Esophagus muscularis mucosa (tissue), 4 donors: ENCODE measurements at places on chromosomes 11 and 22. TPM values are rescaled to one million over a fixed set of nuclear protein-coding genes. Genes with fewer than 3 reads are reported as not detected.

MS4A6A gene
- total RNA-seq: 53.4 TPM

ZW10 gene
- total RNA-seq: 10.9 TPM

OR4D10 gene
- not detected for total RNA-seq

GP1BB gene
- total RNA-seq: 8.7 TPM

C22orf42 gene
- not detected for total RNA-seq

C11orf16 gene
- not detected for total RNA-seq

TOM1 gene
- 44.6 TPM for total RNA-seq

GRCh38 chr11:83191986-83192385 lies 1.5 kb upstream of the ANKRD42 start:
- peak overlapping the region; percentile 91 for H3K27ac ChIP-seq
- DNase-seq: no peak
- no peak overlapping the region for H3K4me3 ChIP-seq
- H3K4me1 ChIP-seq: peaks cover 29% of the 10 kb centered on the region
- H3K36me3 ChIP-seq: peaks cover 21% of the 10 kb centered on the region
- H3K27me3 ChIP-seq: no peaks in the 10 kb centered on the region

DNA sequence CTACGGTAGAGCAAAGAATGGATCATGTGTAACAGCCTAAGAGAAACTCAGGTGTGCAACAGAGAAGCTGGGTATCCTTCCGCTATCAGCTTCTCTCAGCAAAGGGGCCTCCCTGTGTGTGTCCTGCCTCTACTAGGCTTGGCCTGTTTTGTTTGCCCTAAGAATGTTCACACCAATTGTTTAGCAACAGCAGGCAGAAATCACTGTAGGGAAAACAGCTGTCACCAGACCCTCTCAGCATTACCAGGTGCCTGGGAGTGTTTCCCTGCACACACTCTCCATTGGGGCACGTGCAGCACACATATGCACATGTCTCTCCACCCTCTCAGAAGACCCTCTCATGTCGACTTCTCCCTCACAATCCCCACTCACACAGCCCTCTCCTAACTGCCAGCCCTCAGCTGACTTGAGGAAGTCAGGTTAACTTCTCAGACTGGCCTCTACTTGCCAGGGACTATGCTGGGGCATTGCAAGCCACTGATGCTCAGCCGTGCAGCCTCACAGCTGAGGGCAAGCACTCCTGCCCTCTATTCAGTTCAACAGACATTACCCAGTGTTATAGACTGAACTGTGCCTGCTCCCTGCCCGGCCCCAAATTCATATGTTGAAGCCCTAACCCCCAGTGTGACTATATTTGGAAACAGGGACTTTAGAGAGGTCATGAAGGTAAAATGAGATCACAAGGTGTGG lies 97.6 kb downstream of the TRIM29 start:
- no peaks in the 10 kb centered on the region for H3K4me1 ChIP-seq
- no peaks in the 10 kb centered on the region for H3K27me3 ChIP-seq
- no peak overlapping the region for H3K4me3 ChIP-seq
- H3K36me3 ChIP-seq: no peaks in the 10 kb centered on the region

DNA sequence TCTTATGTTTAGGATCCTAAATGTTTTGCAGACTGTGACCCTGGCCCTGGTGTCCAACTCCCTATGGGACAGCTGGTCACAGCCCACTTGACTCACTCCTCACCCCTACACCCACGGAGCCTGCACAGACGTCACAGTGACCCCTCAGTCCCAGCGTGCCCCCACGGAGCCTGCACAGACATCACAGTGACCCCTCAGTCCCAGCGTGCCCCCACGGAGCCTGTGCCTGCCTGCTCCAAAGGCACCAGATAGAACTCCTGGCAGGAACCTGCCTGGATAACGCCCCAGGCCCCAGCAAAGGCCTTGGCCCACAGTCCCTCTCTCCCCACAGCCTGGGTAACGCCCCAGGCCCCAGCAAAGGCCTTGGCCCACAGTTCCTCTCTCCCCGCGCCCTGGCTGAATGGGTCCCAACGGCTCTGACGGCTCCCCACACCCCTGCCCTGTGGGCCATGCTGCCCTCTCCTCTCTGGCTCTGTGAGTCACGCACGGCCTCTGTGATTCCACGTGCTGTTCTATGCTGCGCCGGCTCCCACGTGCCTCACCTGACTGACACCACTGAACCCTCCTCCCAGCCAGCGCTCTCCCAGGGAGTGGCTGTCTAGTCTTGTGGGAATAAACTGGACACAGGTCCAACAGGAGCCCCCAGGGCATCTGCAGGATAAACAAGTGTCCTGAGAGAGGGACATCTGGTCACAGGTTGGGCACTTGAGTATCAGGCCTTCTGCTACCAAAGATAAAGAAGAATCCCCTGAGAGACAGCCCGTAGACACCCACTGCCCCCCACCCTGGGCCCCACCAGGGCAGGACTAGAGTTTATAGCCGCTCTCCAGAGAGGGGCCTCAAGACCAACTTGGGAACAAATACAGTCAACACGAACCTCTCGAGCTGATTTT lies 250.3 kb downstream of the BRD1 start:
- H3K36me3 ChIP-seq: no peaks in the 10 kb centered on the region
- no peak overlapping the region for H3K27ac ChIP-seq
- no peak for DNase-seq
- no peaks in the 10 kb centered on the region for H3K27me3 ChIP-seq

GRCh38 chr11:71338801-71339395 lies 86.5 kb upstream of the SHANK2 start:
- no peak overlapping the region for H3K4me3 ChIP-seq
- no peaks in the 10 kb centered on the region for H3K27me3 ChIP-seq
- H3K36me3 ChIP-seq: no peaks in the 10 kb centered on the region
- DNase-seq: no peak
- no peak overlapping the region for H3K27ac ChIP-seq

GRCh38 chr11:71991494-71991893 lies 7.2 kb upstream of the IL18BP start:
- peaks cover 27% of the 10 kb centered on the region for H3K4me1 ChIP-seq
- no peak overlapping the region for H3K27ac ChIP-seq
- no peak overlapping the region for H3K4me3 ChIP-seq
- peak; percentile 75 for DNase-seq
- no peaks in the 10 kb centered on the region for H3K27me3 ChIP-seq

GRCh38 chr22:33919391-33920196 lies 682 bp downstream of the LARGE1 start:
- H3K36me3 ChIP-seq: no peaks in the 10 kb centered on the region
- H3K27ac ChIP-seq: peak overlapping the region; percentile 88
- peak overlapping the region; percentile 70 for H3K4me3 ChIP-seq
- no peaks in the 10 kb centered on the region for H3K27me3 ChIP-seq
- DNase-seq: peak; percentile 92
- H3K4me1 ChIP-seq: peaks cover 32% of the 10 kb centered on the region

DNA sequence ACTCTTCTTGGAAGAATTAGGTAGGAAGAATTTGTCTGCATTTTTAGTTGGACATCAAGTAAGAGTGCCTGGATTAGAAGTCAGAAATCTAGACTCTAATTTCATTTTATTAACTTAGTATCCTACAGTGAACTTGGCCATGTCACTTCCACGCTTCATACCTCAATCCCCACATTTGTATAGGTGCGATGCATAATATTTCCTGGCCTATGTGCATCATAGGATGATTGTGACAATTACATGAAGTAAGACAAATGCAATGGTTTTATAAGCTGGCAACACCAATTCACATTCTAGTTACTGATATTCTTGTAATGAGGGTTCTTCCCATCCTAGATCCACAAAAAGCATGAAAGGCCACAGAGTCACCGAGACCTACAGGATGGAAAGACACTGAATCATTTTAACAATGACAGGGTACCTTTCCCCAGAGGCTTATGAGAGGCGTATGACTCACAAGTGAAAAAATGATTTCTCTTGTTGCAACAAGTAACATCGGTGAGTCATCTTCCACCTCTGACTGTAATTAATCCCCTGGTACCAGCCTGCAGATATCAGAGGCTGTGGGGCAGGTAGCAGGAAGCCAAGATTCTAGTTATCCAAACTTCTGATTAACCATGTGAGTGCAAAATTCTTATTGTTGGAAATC lies 56.0 kb upstream of the OR5AK2 start:
- H3K27me3 ChIP-seq: no peaks in the 10 kb centered on the region
- H3K27ac ChIP-seq: no peak overlapping the region
- H3K4me1 ChIP-seq: no peaks in the 10 kb centered on the region
- no peak overlapping the region for H3K4me3 ChIP-seq
- no peaks in the 10 kb centered on the region for H3K36me3 ChIP-seq
- no peak for DNase-seq

DNA sequence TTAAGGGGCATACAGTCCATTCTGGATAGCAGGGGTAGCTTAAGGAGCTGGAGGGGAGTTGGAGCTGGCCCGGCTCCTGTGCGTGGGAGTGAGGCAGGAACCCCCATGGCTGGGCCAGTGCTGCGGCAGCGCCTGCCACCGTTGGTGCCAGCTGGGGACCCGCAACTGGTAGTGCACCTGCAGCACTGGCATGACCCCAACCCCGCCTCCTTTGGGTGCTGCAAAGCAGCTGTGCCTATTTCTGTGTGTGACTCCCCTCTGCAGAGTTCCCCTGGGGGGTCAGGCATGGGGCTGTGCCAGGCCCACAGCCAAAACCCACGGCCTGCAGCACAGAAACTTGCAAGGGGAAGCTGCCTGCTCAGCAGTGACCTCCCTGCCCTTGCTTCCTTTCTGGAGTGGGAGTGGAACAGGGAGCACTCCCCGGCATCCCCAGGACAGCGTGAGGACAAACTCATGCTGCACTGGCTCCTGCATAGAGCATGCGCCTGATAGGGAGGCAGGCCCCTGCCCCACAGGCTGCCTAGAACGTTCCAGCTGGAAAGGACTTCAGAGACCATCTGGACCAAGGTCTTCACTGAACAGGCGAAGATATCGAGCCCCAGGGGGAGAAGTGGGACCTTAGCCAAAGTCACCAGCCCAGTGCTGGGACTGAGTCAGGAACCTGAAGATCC lies 26.2 kb upstream of the RAB1B start:
- H3K27ac ChIP-seq: no peak overlapping the region
- no peak for DNase-seq
- H3K4me1 ChIP-seq: no peaks in the 10 kb centered on the region
- no peaks in the 10 kb centered on the region for H3K27me3 ChIP-seq
- no peak overlapping the region for H3K4me3 ChIP-seq
- peaks cover 93% of the 10 kb centered on the region for H3K36me3 ChIP-seq

GRCh38 chr11:35089666-35090065 lies 49.3 kb upstream of the CD44 start:
- no peaks in the 10 kb centered on the region for H3K27me3 ChIP-seq
- H3K27ac ChIP-seq: no peak overlapping the region
- no peaks in the 10 kb centered on the region for H3K36me3 ChIP-seq
- H3K4me1 ChIP-seq: peaks cover 37% of the 10 kb centered on the region
- no peak overlapping the region for H3K4me3 ChIP-seq
- no peak for DNase-seq

GRCh38 chr22:18050065-18050464 lies 25.7 kb upstream of the MICAL3 start:
- H3K4me1 ChIP-seq: peaks cover 25% of the 10 kb centered on the region
- H3K27me3 ChIP-seq: no peaks in the 10 kb centered on the region
- H3K27ac ChIP-seq: peak overlapping the region; percentile 74
- DNase-seq: no peak

DNA sequence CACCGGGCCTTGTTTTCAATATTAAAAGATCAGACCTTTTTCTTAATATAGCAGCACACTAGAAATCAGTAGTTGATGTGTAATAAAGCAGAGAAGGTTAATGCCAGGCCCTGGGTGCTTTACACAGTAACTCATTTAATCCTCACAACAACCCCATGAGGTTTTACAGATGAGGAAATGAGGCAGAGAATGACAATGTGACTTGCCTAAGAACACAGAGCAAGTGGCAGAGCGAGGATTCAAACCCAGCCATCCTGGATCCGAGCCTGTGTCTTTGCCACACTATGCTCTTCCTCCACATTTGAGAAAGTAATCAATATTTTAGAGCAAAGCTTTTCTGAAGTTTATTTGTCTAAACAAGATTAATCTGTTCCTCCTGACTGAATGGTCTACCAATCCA lies 7.2 kb downstream of the JAML start:
- H3K27ac ChIP-seq: no peak overlapping the region
- DNase-seq: no peak
- no peaks in the 10 kb centered on the region for H3K36me3 ChIP-seq
- H3K27me3 ChIP-seq: peaks cover 60% of the 10 kb centered on the region
- peaks cover 2% of the 10 kb centered on the region for H3K4me1 ChIP-seq
- H3K4me3 ChIP-seq: no peak overlapping the region

- peaks cover 33% of the 10 kb centered on the region for H3K36me3 ChIP-seq
- no peak for DNase-seq
- H3K4me3 ChIP-seq: peak overlapping the region; percentile 86
Observed at GRCh38 chr22:30970356-30970746, 1.3 kb downstream of the TUG1 start.

GRCh38 chr11:106787454-106787853 lies 230.8 kb downstream of the GUCY1A2 start:
- no peaks in the 10 kb centered on the region for H3K4me1 ChIP-seq
- H3K36me3 ChIP-seq: no peaks in the 10 kb centered on the region
- H3K4me3 ChIP-seq: no peak overlapping the region
- H3K27me3 ChIP-seq: no peaks in the 10 kb centered on the region
- no peak overlapping the region for H3K27ac ChIP-seq
- DNase-seq: no peak

GRCh38 chr11:2912498-2912897 lies 16.7 kb downstream of the PHLDA2 start:
- H3K36me3 ChIP-seq: no peaks in the 10 kb centered on the region
- H3K27me3 ChIP-seq: no peaks in the 10 kb centered on the region

- no peak overlapping the region for H3K27ac ChIP-seq
- DNase-seq: no peak
- no peaks in the 10 kb centered on the region for H3K27me3 ChIP-seq
- H3K4me3 ChIP-seq: no peak overlapping the region
- no peaks in the 10 kb centered on the region for H3K36me3 ChIP-seq
Observed at GRCh38 chr11:27995083-27995482, 112.9 kb downstream of the KIF18A start.

DNA sequence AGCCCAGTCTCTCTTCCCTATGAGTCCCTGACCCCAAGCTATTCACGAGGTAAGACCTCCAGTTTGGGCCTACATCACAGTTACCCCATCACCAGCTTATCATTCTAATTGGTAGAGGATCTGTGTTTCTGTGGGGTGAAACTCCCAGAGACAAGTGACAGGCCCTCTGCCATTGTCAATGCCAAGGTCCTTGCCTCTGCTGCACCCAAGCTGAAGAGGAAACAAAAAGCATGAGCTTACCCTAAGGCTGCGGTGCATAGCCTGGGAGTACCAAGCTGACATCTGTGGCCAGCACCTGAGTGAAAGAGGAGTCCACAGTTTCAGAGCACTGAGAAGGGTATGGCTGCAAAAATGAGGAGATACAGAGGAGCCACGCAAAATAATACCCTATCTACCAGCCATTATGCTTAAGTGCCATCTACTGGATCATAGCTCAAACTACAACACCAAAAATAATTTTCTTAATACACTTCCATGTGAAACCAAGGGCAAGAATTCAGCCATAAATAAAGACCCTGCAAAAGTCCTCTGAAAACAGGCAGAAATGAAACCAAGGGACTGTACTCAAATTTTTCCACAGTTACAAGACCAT lies 62.3 kb upstream of the ANO5 start:
- no peak for DNase-seq
- H3K27me3 ChIP-seq: no peaks in the 10 kb centered on the region
- H3K27ac ChIP-seq: no peak overlapping the region
- H3K4me1 ChIP-seq: no peaks in the 10 kb centered on the region
- no peak overlapping the region for H3K4me3 ChIP-seq

GRCh38 chr11:79404325-79404724 lies 36.5 kb downstream of the TENM4 start:
- H3K27me3 ChIP-seq: no peaks in the 10 kb centered on the region
- H3K4me3 ChIP-seq: no peak overlapping the region
- H3K4me1 ChIP-seq: no peaks in the 10 kb centered on the region
- H3K36me3 ChIP-seq: no peaks in the 10 kb centered on the region
- no peak for DNase-seq
